ENCODE measurements at places on chromosomes 16 and 17. TPM values are rescaled to one million over a fixed set of nuclear protein-coding genes. Genes with fewer than 3 reads are reported as not detected.
A peak's percentile ranks its signal among the peaks of the same experiment; 100 is the strongest.

GRCh38 chr16:2811703-2812471 is 5.2 kb upstream of the PRSS21 start:
- peaks cover 4% of the 10 kb centered on the region for H3K4me1 ChIP-seq
- DNase-seq: no peak
- no peak overlapping the region for H3K4me3 ChIP-seq
- peaks cover 26% of the 10 kb centered on the region for H3K27me3 ChIP-seq

The IGFALS gene
- not detected for total RNA-seq

DNA sequence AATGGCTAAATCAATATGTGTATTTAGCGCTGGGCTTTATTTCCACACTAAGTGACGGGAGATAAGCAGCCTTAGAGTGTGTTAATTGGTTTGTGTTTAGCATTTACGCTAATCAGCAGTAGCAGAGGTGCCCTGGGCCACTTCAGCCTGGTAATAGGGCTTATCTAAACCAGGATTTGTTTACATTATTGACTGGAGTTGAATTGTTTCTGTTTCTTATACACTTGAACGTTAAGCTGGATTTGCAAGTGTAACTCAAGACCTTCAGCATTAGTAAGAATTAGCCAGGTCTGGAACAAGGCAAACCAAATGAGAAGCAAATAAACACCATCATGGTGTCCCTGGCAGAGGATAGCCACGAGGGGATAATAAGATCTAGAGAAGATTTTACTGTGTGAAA is 313.6 kb downstream of the HS3ST4 start:
- no peak for DNase-seq
- no peak overlapping the region for H3K4me3 ChIP-seq
- no peaks in the 10 kb centered on the region for H3K36me3 ChIP-seq
- H3K27ac ChIP-seq: no peak overlapping the region

- H3K27ac ChIP-seq: no peak overlapping the region
- no peaks in the 10 kb centered on the region for H3K4me1 ChIP-seq
- H3K27me3 ChIP-seq: peaks cover 6% of the 10 kb centered on the region
- H3K4me3 ChIP-seq: no peak overlapping the region
Measured at GRCh38 chr17:9750524-9750923, 40.9 kb downstream of the DHRS7C start.

- H3K27me3 ChIP-seq: no peaks in the 10 kb centered on the region
- peaks cover 6% of the 10 kb centered on the region for H3K4me1 ChIP-seq
- no peak overlapping the region for H3K4me3 ChIP-seq
- H3K36me3 ChIP-seq: no peaks in the 10 kb centered on the region
- DNase-seq: peak; percentile 62
Measured at GRCh38 chr17:75604034-75604695, 16.6 kb downstream of the MYO15B start.

The CNGB1 gene
- 0.14 TPM for total RNA-seq

The GSG1L2 gene
- not detected for total RNA-seq

The PDIA2 gene
- 2.6 TPM for total RNA-seq

DNA sequence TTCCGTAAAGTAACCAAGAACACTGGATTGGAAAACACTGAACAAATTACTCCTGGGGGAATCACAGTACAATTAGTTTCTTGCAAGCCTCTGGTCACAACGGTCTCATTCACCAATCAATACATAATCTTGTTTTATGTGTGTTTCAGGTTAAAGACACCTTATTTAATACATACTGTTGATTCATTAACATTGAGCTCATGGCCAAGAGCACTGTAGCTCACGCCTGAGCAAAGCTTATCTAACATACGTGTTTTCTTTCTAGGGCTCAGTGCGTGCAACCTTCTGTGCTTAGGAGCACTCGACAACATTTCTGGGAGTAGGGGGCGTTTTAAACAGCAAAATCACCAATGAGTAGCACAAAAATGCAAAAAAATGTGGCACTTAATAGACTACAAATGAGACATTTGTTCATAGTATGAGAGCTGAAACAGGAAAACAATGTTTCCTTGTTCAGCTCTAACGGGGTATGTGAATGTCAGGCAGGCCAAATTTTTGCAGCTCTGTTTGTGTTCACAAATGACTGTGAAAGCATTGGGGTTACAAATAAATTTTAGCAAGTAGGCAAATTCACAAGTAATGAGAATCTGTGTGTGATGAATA is 206.2 kb downstream of the CNTNAP4 start:
- H3K27ac ChIP-seq: no peak overlapping the region
- no peak for DNase-seq
- no peaks in the 10 kb centered on the region for H3K27me3 ChIP-seq
- no peaks in the 10 kb centered on the region for H3K36me3 ChIP-seq
- H3K4me3 ChIP-seq: no peak overlapping the region

DNA sequence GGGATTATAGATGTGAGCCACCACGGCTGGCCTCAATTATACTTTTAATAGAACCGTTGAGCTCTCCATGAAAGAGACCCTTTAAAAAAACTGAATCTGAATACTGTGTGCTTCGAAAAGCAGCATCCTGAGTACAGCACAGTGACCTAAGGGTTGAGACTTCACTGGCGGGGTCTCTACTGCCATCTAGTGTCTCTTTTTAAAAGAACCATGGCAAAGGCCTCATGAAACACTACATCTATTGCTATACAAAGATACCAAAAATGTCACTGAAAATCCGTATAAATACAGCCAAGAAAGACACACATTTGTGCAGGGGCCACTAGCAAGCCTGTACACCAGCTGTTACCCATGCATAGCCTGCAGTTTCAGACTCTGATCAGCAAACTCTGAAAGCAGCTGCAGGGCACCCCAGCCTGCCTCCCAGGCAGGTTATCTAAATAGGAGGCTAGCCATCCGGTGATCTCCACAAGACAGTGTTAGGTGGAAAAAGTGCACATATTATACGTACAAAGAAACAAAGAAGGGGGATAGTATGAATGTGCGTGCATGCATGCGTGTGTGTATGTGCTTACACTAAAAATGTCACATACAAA is 35.3 kb downstream of the NPLOC4 start:
- no peak overlapping the region for H3K4me3 ChIP-seq
- peaks cover 13% of the 10 kb centered on the region for H3K4me1 ChIP-seq
- DNase-seq: peak; percentile 31
- H3K27me3 ChIP-seq: no peaks in the 10 kb centered on the region
- no peaks in the 10 kb centered on the region for H3K36me3 ChIP-seq

The LPCAT2 gene
- total RNA-seq: 6.0 TPM

DNA sequence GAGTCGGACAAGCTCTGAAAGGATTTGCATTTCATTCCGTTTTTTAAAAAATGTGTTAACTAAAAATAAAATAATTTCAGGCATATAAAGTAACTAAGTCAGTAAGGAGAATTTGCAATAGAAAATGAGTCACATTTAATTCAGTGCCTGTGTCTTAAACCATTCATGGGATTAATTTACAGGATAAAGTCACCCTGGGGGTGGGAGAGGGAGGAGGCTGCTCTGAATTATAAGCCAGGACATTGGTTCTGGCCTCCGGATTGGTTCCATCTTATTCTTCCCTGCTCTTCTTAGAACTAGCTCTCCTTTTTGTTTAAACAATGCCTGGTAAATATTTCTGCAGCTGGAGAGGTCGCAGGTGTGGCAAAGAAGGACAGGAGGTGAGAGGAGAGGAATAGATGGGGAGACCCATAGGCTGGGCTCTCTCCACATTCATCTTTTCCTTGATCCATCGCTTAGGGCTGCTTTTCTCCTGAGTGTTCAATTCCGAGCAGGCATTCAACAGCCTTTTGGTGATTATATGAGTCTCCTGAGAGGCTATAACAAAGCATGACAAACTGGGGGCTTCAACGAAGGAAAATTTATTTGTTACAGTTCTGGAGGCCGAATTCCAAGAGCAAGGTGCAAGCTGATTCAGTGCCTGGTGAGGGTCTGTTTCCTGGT is 319.2 kb downstream of the PHKB start:
- H3K27me3 ChIP-seq: no peaks in the 10 kb centered on the region
- H3K27ac ChIP-seq: no peak overlapping the region

- H3K27ac ChIP-seq: no peak overlapping the region
- DNase-seq: no peak
- H3K27me3 ChIP-seq: no peaks in the 10 kb centered on the region
- H3K36me3 ChIP-seq: no peaks in the 10 kb centered on the region
- no peaks in the 10 kb centered on the region for H3K4me1 ChIP-seq
Measured at GRCh38 chr16:57354311-57354710, 4.3 kb upstream of the CCL22 start.

GRCh38 chr17:55120651-55121050 is 144.1 kb upstream of the HLF start:
- no peaks in the 10 kb centered on the region for H3K36me3 ChIP-seq
- peaks cover 12% of the 10 kb centered on the region for H3K4me1 ChIP-seq
- no peaks in the 10 kb centered on the region for H3K27me3 ChIP-seq
- no peak overlapping the region for H3K27ac ChIP-seq
- DNase-seq: no peak
- no peak overlapping the region for H3K4me3 ChIP-seq

DNA sequence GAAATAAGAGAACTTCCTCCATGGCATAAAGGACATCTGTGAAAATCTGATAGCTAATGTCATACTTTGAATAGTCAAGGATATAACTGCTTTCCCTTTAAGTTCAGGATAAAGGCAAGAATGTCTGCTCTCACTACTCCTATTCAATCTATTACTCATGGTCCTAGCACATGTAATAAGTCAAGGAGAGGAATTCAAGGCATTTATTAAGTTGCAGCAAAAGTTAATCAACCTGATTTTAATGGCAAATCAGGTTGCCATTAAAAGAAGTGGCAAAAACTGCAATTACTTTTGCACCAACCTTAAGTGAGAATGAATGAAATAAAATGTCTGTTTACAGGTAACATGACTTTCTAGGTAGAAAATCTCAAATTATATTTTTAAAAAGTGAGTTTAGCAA is 225.9 kb downstream of the CNTNAP4 start:
- H3K27me3 ChIP-seq: no peaks in the 10 kb centered on the region
- no peaks in the 10 kb centered on the region for H3K4me1 ChIP-seq
- no peaks in the 10 kb centered on the region for H3K36me3 ChIP-seq
- H3K27ac ChIP-seq: no peak overlapping the region
- DNase-seq: no peak

- H3K4me1 ChIP-seq: peaks cover 10% of the 10 kb centered on the region
- no peaks in the 10 kb centered on the region for H3K36me3 ChIP-seq
- no peak overlapping the region for H3K27ac ChIP-seq
- no peak overlapping the region for H3K4me3 ChIP-seq
- peaks cover 24% of the 10 kb centered on the region for H3K27me3 ChIP-seq
Measured at GRCh38 chr17:77245162-77245926, 104.6 kb downstream of the SEC14L1 start.

DNA sequence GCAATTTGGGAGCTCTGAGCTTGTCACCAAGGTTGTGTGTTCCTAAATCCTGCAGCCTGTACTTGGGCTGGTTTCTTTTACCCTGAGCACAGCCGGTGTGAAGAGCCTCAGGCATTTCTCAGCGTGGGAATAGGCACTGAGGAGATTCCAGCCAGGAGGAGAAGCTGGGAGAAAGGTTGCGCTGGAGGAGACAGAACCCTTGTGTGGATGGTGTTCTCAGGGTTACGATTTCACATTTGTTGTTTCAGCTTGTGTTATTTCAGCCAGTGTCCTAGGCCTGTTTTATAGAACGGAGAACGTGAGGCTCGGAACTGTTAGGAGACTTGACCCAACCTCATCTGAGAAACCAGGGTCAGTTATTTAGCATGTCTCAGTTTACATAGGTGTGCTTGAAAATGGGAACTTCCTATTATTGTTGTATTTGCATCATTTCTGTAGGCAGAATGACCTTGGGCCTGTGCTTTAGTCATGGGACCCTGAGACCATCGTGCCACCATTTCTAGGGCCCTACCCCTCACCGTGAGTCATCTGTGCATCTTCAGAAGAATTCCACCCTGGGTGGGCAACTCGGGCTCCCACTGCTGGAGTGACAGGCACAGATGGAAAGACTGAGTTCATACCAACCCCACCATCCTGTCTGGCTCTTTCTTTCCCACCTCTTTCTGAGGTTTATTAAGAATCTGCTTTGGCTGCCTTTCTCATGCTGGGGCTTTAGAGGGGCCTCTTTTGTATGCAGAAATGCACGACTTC is 134.9 kb downstream of the MSI2 start:
- no peak overlapping the region for H3K4me3 ChIP-seq
- H3K4me1 ChIP-seq: no peaks in the 10 kb centered on the region
- no peak for DNase-seq
- H3K36me3 ChIP-seq: no peaks in the 10 kb centered on the region
- no peaks in the 10 kb centered on the region for H3K27me3 ChIP-seq
- H3K27ac ChIP-seq: no peak overlapping the region

DNA sequence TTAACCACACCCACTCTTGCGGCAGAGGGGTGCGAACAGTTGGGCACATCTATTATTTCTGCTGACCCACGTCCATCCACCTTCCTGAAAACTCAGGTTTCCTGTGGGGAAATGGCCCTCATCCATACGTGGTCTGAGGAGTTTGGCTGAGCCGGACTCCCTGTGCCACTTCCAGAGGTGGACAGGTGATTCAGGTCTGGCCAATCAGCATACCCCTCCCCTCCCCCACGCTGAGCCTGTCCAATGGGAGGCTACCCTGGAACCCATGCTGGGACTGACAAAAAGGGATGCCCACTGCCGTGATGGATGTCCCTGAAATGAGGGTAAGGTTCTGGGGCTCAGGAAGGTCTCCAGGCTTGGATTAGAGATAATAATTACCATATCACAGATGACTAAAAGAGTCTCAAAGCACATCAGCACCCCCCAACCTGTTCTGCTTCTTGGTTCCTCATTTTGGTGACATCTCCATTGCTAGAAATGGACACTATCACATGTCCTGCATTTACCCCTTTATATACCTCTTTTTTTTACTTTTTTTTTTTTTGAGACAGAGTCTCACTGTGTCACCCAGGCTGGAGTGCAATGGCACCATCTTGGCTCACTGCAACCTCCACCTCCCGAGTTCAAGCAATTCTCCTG is 5.3 kb upstream of the MAPK7 start:
- H3K4me1 ChIP-seq: peaks cover 2% of the 10 kb centered on the region
- H3K4me3 ChIP-seq: no peak overlapping the region
- no peaks in the 10 kb centered on the region for H3K36me3 ChIP-seq
- no peaks in the 10 kb centered on the region for H3K27me3 ChIP-seq
- no peak for DNase-seq

DNA sequence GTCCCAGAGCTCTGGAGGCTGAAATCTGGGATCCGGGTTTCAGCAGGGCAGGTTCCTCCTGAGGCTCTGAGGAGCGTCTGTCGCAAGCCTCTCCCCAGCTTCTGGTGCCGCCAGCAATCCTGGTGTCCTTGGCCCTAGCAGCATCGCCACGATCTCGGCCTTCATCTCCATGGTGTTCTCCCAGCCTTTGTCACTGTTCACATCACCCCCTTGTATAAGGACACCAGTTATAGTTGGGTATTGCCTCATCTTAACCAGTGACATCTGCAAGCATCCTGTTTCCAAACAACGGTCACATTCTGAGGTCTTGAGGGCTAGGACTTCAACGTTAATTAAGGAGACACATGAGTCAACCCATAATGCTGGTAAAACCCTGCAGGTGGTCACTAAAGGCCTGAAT is 2.8 kb upstream of the PPP1R27 start:
- H3K27ac ChIP-seq: no peak overlapping the region
- no peaks in the 10 kb centered on the region for H3K36me3 ChIP-seq
- H3K4me3 ChIP-seq: no peak overlapping the region
- H3K27me3 ChIP-seq: no peaks in the 10 kb centered on the region
- DNase-seq: no peak

The C16orf74 gene
- total RNA-seq: not detected

GRCh38 chr16:5730783-5731182 is 633.2 kb upstream of the EEF2KMT start:
- no peak for DNase-seq
- no peaks in the 10 kb centered on the region for H3K36me3 ChIP-seq
- H3K4me3 ChIP-seq: no peak overlapping the region
- no peaks in the 10 kb centered on the region for H3K4me1 ChIP-seq
- no peak overlapping the region for H3K27ac ChIP-seq
- no peaks in the 10 kb centered on the region for H3K27me3 ChIP-seq
